Activated T-cell treated with anti-CD3 and anti-CD28 coated beads, Interleukin-2, amount 50 U/mL, for 72 hours (primary cell): ENCODE measurements at places on chromosomes 5 and 9. TPM values are rescaled to one million over a fixed set of nuclear protein-coding genes. Genes with fewer than 3 reads are reported as not detected.
A peak's percentile ranks its signal among the peaks of the same experiment; 100 is the strongest.

The HK3 gene
- total RNA-seq = 0.46 TPM

GRCh38 chr5:132283423-132284043 is 10.7 kb upstream of the SLC22A4 start:
- H3K4me1 ChIP-seq = no peaks in the 10 kb centered on the region
- no peak overlapping the region for H3K4me3 ChIP-seq
- no peaks in the 10 kb centered on the region for H3K36me3 ChIP-seq
- peaks cover 9% of the 10 kb centered on the region for H3K27me3 ChIP-seq
- DNase-seq = no peak

GRCh38 chr9:123742009-123742767 is 187.7 kb downstream of the DENND1A start:
- no peak for DNase-seq
- no peaks in the 10 kb centered on the region for H3K4me1 ChIP-seq
- no peaks in the 10 kb centered on the region for H3K36me3 ChIP-seq
- no peak overlapping the region for H3K4me3 ChIP-seq

GRCh38 chr5:112419164-112419985 is at the start of gene EPB41L4A:
EPB41L4A (minus strand) TSS chr5:112419277; CDS start chr5:112419039, 238 bp downstream.
- peak; percentile 21 for DNase-seq
- peaks cover 10% of the 10 kb centered on the region for H3K4me1 ChIP-seq
- peak within 1 kb of the TSS; percentile 56 for H3K27ac ChIP-seq
- H3K4me3 ChIP-seq = peak within 1 kb of the TSS; percentile 86

DNA sequence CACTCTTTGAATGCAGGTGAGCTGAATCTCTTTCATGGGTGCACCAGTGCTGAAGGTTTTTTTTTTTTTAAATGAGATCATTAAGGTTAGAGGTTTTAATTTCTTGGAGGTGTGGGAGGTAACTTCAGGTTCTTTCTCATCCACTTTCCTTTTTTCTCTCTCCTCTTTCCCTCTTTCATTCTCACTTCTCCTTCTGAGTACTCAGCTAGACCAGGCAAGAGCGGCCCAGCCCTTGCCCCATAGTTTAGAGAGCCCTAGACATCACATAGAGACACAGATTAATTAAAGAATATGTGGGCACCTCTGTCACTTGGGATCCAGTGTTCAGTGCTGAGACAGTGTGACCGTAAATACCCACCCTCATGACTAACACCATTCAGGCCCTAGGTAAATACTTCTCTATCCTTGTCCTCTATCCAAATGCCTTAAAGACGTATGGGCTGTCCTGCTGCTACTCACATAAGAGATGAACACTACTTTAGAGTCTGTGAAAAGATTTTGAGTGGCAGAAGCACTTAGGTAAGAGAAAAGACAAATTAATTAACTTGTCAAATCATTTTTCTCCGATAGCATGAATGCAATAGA is 174.1 kb downstream of the TLE4 start:
- peaks cover 18% of the 10 kb centered on the region for H3K27me3 ChIP-seq
- H3K4me1 ChIP-seq = no peaks in the 10 kb centered on the region
- no peak overlapping the region for H3K4me3 ChIP-seq
- no peak overlapping the region for H3K27ac ChIP-seq
- DNase-seq = no peak

DNA sequence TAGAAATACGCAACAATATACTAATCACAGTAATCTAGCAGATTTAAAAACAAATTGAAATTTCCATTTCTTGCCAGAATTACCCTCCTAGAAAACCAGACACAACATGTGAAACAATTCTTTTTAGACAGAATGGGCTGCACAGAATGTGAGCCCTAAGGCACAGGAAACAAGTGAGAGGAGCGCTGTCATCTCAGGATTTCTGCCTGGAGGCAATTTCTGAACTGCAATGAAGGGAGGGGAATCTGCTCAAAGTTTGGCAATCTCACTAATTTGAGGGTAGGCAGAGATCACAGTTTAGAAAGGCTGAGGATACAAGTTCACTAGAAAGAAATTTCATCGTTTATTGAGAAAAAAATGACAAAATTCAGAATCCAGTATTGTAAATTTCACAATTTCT is 70.3 kb downstream of the INIP start:
- peaks cover 12% of the 10 kb centered on the region for H3K36me3 ChIP-seq
- no peak overlapping the region for H3K27ac ChIP-seq
- DNase-seq = no peak
- no peaks in the 10 kb centered on the region for H3K27me3 ChIP-seq

DNA sequence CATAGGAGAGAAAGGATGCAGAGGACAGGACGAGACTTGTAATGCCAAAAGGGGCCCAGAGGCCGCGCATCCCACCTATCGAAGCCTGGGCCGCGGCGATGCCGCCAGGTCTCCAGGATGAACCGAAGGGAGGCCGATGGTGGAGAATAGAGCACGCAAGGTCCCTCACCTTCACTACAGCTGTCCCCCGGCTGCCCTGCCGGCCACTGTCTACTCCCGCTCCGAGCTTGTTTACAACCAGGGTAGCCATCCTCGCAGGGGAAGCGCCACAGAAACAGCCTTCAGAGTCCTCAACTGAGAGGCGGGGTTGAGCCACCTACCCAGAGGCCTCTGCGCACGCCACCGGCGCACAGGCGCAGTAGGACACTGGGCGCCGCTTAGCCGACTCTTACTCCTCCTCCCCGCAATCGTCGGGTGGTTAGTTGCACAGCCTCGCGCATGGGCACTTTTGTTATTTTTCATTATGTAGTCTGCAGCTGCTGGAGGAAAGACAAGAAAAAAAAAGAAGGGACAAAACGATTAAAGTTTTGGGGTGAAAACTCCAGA is at the start of gene TRIM23:
Gene TRIM23, minus strand, starts transcription at position 309 of the 546 bp plus-strand sequence. Its CDS starts 59 bp downstream, at position 250.
- peaks cover 5% of the 10 kb centered on the region for H3K36me3 ChIP-seq
- peaks cover 36% of the 10 kb centered on the region for H3K4me1 ChIP-seq
- H3K27ac ChIP-seq = peak within 1 kb of the TSS; percentile 98
- no peaks in the 10 kb centered on the region for H3K27me3 ChIP-seq

DNA sequence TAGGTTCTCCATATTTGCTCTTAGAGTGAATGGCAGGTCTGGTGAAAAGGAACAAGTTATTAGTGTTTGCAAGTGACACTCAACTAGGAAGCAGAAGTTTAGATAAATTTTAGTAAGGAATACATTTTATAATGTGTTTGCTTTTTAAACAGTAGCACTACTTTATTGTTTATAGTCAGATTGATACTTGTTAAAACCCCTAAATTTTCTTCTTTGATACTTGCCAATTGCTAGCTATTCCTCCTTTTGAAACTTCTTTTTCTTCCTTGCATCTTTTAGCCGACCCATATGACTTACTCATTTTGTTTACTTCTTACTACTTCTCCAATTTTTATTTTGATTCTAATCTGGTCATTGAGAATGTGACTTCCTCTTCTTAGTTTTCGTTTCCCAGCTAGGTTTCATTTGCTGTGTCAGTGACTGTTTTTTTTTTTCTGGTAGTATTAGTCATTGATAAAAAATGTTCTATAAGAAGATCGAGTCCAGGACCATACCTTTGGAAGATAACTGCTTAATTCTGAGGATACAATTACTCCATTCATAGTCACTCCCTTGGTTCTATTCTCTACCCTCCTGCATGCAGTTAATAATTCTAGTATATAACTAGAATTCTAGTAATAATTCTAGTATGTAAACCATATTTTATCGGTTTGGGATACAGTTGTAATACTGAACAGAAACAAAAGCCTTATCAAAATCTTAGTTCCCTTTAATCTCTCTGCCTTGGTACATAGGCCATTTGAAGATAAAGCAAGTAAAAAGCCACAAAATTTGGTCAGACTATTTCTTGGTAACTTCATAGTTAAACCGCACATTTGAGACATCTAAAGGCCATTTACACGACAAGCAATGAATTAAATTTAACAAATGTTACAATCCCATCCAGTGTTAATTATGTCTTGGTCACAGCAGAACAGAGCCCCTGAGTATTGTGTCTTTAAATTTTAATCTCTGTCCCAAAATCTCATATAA is 2.8 kb upstream of the RICTOR start:
- H3K4me1 ChIP-seq = peaks cover 42% of the 10 kb centered on the region
- peak overlapping the region; percentile 75 for H3K27ac ChIP-seq
- H3K4me3 ChIP-seq = peak overlapping the region; percentile 83
- no peak for DNase-seq

The GDNF gene
- total RNA-seq = not detected

GRCh38 chr9:35029852-35030251 is 40.3 kb downstream of the DNAJB5 start:
- DNase-seq = no peak
- no peaks in the 10 kb centered on the region for H3K27me3 ChIP-seq
- no peak overlapping the region for H3K4me3 ChIP-seq
- no peak overlapping the region for H3K27ac ChIP-seq
- H3K4me1 ChIP-seq = peaks cover 6% of the 10 kb centered on the region

DNA sequence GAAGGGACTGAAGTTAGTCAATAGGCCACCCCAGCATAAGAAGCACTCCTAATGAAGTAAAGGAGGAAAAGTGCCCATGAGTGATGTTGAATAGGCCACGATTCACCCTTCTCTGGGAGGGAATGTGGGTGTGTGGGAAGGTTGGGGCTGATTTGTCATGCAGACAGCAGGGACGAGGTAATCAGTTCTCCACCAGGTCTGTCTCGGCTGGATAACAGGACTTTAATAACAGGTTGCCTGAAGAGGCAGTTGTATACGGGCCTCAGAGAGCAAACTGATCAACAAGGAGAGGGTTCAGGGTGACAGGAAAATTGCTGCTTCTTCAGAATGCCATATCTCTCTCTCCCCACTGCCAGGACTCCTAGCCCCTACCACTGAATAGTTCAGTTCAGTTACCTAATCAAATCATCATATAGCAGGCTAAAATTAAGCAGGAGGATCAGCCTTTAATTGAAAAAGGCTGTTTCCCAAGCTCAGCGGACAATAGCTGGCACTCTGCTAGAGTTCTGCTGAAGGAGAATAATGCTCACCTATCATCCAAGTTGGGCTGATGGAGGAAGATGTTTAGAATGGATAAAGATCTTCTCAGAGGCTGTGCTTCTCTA is 43.6 kb upstream of the SMIM32 start:
- no peaks in the 10 kb centered on the region for H3K36me3 ChIP-seq
- H3K4me3 ChIP-seq = no peak overlapping the region
- peaks cover 6% of the 10 kb centered on the region for H3K27me3 ChIP-seq
- no peak for DNase-seq

DNA sequence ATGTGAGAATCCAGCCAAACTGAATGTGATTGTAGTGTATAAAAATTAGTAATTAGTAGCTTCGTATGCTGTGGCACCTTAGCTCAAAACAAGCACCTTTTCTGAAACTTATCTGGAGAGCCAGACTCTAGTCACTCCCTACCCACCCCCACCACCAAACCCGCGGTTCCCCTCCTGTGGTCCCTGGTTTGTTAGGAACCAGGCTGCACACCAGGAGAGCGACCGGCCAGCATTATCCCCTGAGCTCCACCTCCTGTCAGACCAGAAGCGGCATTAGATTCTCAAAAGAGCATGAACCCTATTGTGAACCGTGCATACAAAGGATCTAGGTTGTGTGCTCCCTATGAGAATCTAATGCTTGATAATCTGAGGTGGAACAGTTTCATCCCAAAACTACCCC is 498.6 kb downstream of the CHSY3 start:
- no peaks in the 10 kb centered on the region for H3K27me3 ChIP-seq
- H3K4me3 ChIP-seq = no peak overlapping the region
- no peak overlapping the region for H3K27ac ChIP-seq
- no peaks in the 10 kb centered on the region for H3K36me3 ChIP-seq

DNA sequence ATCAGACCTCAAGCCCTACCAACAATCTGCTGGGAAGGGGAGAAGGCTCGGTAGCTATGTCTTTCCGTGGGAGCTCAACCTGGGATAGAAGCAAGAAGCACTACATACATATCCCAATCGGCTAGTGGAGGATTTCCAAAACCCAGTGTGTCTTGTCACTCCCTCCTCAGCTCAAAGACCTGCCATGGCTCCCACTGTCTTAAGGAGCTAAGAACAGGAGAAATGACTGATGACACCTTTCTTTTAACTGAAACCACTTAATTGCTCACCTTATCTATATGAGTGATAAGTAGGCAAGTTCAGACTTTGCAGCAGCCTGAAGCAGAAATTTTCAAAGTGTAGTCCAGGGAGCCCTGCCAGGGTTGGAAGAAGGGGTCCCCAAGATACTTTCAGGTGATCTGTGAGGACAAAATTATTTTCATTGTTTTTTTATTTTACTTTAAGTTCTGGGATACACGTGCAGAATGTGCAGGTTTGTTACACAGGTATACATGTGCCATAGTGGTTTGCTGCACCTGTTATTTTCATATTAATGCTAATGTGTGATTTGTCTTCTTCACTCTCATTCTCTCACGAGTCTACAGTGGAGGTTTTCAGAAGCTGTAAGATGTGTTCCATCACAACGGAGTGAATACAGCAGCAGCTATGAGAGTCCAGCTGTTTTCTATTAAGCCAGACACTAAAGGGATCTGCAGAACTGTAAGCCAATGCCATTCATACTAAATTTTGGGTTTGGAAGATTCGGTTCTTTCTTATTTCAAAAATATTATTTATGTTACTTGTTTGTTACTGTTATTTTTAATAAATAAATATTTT is 41.4 kb downstream of the PAX5 start:
- peaks cover 40% of the 10 kb centered on the region for H3K27me3 ChIP-seq
- H3K4me3 ChIP-seq = no peak overlapping the region
- H3K36me3 ChIP-seq = peaks cover 10% of the 10 kb centered on the region
- H3K27ac ChIP-seq = no peak overlapping the region

DNA sequence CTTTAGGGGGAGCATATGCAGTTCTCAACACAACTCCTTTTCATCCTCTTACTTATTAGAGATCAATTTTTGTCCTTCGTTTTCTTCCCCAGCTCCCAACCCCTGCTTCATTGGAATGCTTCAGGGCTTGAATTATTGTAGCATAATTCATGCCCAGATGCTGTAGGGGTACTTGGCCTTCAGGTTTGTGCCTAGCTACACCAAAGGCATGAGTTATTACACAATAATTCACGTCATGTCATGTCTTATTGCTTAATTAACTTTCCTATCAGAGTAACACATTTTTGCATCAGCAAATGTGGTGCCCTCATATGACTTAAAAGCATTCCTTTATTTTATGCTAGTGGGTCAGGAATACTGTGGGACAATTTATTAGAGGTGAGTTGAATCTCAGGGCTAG is 507.2 kb downstream of the NFIB start:
- no peaks in the 10 kb centered on the region for H3K4me1 ChIP-seq
- H3K27me3 ChIP-seq = no peaks in the 10 kb centered on the region
- H3K36me3 ChIP-seq = no peaks in the 10 kb centered on the region

The TAS2R1 gene
- not detected for total RNA-seq

The ZCCHC7 gene
- 47.4 TPM for total RNA-seq

- H3K27me3 ChIP-seq = no peaks in the 10 kb centered on the region
- no peak overlapping the region for H3K27ac ChIP-seq
- H3K4me1 ChIP-seq = peaks cover 17% of the 10 kb centered on the region
- H3K4me3 ChIP-seq = no peak overlapping the region
These were observed 53.2 kb downstream of the NIPAL4 start for GRCh38 chr5:157513182-157513581.

- peaks cover 6% of the 10 kb centered on the region for H3K27me3 ChIP-seq
- no peak for DNase-seq
- H3K27ac ChIP-seq = no peak overlapping the region
- H3K4me3 ChIP-seq = no peak overlapping the region
- H3K4me1 ChIP-seq = peaks cover 5% of the 10 kb centered on the region
These were observed 13.2 kb upstream of the PCA3 start for GRCh38 chr9:76751001-76751400.
